ENCODE measurements at places on chromosomes 2 and 18.

DNA sequence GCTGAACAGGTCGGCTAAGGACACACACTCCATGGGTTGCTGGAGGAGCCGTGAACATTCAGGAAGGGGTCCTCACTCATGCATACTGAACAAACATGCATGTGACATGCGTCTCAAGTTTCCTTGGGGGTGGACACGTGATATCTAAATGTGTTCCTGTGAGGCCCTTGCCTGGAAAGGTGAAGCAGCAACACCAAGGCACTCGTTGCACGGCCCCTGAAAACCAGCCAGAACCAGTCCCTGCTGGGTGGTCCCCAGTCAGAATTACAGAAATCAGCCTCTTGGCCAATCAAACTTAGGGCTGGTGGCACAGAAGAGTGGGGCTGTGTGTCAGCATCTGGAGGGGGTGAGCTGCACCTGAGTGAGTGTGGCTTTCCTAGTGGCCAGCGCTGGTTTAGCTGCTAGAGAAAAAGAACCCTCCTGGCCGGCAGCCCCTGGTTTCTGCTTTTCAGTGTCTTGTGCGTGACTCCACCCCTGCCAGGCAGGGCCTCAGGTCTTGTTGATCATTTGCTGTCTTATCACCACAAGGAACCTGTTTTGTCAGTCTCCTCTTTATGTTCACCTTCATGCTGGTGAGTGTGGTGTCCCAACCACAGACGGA lies 3.2 kb upstream of the AQP12B start:
- DNase-seq = no peak

GRCh38 chr2:185607945-185608344 lies 130.7 kb upstream of the FSIP2 start:
- no peak for DNase-seq

GRCh38 chr2:71697106-71698004 lies 244.0 kb downstream of the DYSF start:
- DNase-seq = no peak

GRCh38 chr2:146143971-146144370 lies 1624.1 kb upstream of the ZEB2 start:
- no peak for DNase-seq

- DNase-seq = no peak
These were observed 199.1 kb upstream of the SLC14A2 start for GRCh38 chr18:45416168-45416567.

DNA sequence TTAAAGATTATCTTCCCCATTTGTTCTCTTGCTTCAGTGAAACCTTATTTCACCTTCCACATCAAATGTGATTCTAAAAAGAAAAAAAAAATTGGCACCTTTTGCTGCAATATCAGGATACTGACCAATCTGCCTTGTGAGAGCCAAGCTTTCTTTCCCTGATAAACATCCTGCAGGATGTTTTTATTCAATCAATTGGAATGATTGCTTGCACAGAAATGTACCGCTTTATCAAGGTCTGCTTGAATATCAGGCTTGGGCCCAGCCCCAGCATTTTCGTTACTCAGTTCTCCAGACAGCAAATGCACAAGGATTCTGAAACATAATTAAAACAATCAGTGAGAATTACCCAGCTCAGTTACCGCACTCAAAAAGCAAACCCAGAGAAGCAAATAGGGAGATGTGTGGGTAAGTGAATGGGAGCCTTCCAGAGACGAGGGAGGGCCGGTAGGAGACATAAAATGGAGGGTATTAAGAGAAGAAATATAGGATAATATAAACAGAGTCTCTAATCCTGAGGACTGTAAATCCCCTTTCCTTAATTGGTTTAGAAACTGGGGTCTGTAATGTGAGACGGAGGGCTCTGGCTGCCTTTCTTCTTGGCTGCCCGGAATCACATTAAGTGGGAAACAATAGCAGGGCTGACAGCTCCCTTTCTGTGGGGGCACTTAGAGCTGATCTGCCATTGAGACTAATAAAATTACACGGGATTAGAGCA lies 291.8 kb downstream of the ICOS start:
- DNase-seq = no peak
